A549 treated with DMSO at 1 μM for 4 hours (cell line): ENCODE measurements at places on chromosomes 4 and X. TPM values are rescaled to one million over a fixed set of nuclear protein-coding genes. Genes with fewer than 3 reads are reported as not detected.

HHIP gene
- 0.71 to 1.2 TPM (median 0.84 TPM) in 5 replicates for total RNA-seq

EIF2S3 gene
- total RNA-seq = 144 to 185 TPM (median 168 TPM) in 5 replicates

PRKG2 gene
- total RNA-seq = 0.72 to 1.8 TPM (median 0.85 TPM) in 5 replicates

AFM gene
- total RNA-seq = not detected in 5 replicates

BBS12 gene
- 2.7 to 3.7 TPM (median 3.0 TPM) in 5 replicates for total RNA-seq

CHRDL1 gene
- 0.03 TPM in 1 of 5 replicates, not detected in the others for total RNA-seq

HTRA3 gene
- total RNA-seq = 15.7 to 20.9 TPM (median 18.3 TPM) in 5 replicates

CT45A5 gene
- 0.08 to 0.19 TPM in 2 of 5 replicates, not detected in the others for total RNA-seq

PJA1 gene
- total RNA-seq = 14.5 to 16.5 TPM (median 15.3 TPM) in 5 replicates

GRK4 gene
- total RNA-seq = 1.1 to 1.9 TPM (median 1.4 TPM) in 5 replicates

FAM236A gene
- total RNA-seq = not detected in 5 replicates

RPL39 gene
- 3,241 to 5,158 TPM (median 3,698 TPM) in 5 replicates for total RNA-seq

CENPVL3 gene
- 0.11 to 0.22 TPM (median 0.19 TPM) in 5 replicates for total RNA-seq

KLHL4 gene
- total RNA-seq = 2.9 to 3.8 TPM (median 3.1 TPM) in 5 replicates

FGB gene
- total RNA-seq = 11.5 to 19.8 TPM (median 14.2 TPM) in 5 replicates

WAS gene
- total RNA-seq = 0.09 to 0.39 TPM (median 0.18 TPM) in 5 replicates

HSFX1 gene
- 0.28 to 0.48 TPM (median 0.32 TPM) in 4 of 5 replicates, not detected in the other for total RNA-seq

WDFY3 gene
- total RNA-seq = 7.4 to 12.8 TPM (median 11.0 TPM) in 5 replicates

XAGE2 gene
- not detected in 5 replicates for total RNA-seq

MYOZ2 gene
- 0.02 TPM in 1 of 5 replicates, not detected in the others for total RNA-seq

CCDC160 gene
- 0.06 to 0.14 TPM in 2 of 5 replicates, not detected in the others for total RNA-seq

ARHGAP36 gene
- not detected in 5 replicates for total RNA-seq

STX18 gene
- total RNA-seq = 20.3 to 23.2 TPM (median 21.6 TPM) in 5 replicates

LNX1 gene
- total RNA-seq = 0.03 to 0.09 TPM (median 0.04 TPM) in 4 of 5 replicates, not detected in the other

RIBC1 gene
- 0.57 to 0.88 TPM (median 0.74 TPM) in 5 replicates for total RNA-seq

ETDB gene
- total RNA-seq = not detected in 5 replicates

NEUROG2 gene
- not detected in 5 replicates for total RNA-seq

SPP1 gene
- 164 to 250 TPM (median 177 TPM) in 5 replicates for total RNA-seq

KLHL13 gene
- total RNA-seq = 0.30 to 0.37 TPM (median 0.34 TPM) in 5 replicates
